PC-3 (cell line): ENCODE measurements at places on chromosomes 2 and 18. TPM values are rescaled to one million over a fixed set of nuclear protein-coding genes. Genes with fewer than 3 reads are reported as not detected.

Gene TMEM169
- not detected in 2 replicates for total RNA-seq

Gene SULT1C2
- total RNA-seq = not detected in 2 replicates

Gene IL36B
- total RNA-seq = not detected in 2 replicates

Gene VIT
- total RNA-seq = not detected in 2 replicates

Gene MC2R
- total RNA-seq = not detected in 2 replicates

Gene DPYSL5
- total RNA-seq = not detected in 2 replicates

Gene SCG2
- total RNA-seq = 0.51 and 0.98 TPM in 2 replicates
